ENCODE measurements at places on chromosomes 5 and 9.
A peak's percentile ranks its signal among the peaks of the same experiment; 100 is the strongest.

DNA sequence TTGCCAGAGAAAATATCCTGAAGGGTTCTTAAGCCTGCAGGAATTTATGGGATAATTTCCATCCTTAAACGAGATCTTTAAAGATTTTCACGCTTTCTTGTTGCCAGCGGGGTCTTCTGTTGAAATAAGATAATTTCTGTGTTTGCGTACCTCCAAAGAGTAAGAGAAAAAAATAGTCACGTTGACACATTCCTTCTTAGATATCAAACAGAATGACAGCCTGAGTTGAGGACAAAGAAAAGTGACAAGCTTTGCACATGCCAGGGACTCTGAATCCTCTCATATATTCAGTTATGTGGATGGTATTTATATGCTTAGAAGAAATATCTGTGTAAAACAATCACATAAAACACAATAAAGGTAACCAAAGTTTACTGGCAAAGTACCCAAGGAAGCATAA, 21.6 kb upstream of the PAM start:
- DNase-seq: no peak

DNA sequence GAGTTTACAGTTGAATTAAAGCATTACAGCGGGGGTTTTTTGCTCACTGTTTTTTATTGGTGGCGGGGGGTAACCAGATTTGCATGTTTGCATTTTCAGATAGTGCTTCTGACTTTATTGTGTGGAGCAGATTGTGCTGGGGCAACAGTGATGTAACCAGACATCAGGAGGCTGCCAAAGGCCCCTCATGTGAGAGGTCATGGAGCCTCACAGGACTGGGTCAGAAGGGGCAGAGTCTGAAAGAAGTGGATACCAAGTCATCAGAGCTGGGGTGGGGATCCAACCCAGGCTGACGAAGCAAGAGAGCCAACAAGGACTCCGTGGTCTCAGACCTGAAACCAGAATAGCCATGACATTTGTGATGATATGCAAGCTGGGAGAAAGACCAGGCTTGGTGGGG, 259.4 kb upstream of the TAS2R1 start:
- no peak for DNase-seq

- no peak for DNase-seq
Measured at GRCh38 chr5:141935538-141935937, 11.9 kb downstream of the DELE1 start.

- DNase-seq: no peak
Measured at GRCh38 chr5:78275998-78276543, 18.4 kb downstream of the AP3B1 start.

GRCh38 chr5:77204967-77205366, 5.5 kb upstream of the PDE8B start:
- DNase-seq: no peak

DNA sequence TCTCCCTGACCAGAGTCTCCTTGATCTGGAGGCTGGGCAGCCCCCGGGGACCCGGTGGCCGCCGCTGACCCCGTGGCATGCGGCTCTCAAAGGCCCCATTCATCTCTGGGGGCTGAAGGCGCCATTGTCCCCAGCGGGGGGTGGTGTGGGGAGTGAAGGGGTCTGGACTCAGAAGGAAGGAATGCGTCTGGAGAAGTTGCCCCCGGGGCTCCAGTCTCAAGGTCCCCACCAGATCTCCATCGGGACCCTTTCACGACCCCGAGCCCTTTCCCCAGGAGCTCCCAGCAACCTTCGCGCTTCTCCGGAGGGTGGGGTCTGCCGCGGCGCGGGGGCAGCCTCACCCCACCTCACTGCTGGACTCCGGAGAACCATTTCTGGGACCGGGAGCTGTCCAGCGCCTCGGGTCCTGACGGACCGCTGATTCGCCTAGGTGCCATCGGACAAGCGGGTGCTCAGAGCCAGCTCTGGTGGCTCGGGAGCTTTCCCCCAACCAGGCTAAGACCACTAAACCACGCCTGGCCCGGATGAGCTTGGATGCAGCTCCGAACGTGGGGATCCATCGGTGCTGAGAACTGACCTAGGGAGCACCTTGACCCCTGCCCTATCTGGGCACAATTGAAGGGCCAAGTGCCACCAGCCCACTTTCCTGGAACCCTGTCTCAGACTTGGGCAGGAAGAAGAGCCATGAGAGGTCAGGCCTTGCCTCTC, 5.1 kb upstream of the PCDH1 start:
- DNase-seq: no peak

DNA sequence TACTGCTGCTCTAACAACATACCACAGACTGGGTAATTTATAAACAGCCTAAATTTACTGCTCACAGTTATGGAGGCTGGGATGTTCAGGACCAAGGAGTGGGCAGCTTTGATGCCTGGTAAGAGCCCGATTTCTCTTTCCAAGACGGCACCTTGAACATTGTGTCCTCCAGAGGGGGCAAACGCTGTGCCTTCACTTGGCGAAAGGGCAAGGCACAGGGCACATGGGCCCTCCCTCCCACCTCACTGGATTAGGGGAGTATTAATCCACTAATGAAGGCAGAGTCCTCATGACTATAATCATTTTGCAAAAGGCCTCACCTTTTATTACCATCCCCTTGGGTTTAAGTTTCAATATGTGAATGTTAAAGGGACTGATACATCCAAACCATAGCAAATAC, 397.7 kb downstream of the TMEM38B start:
- no peak for DNase-seq

DNA sequence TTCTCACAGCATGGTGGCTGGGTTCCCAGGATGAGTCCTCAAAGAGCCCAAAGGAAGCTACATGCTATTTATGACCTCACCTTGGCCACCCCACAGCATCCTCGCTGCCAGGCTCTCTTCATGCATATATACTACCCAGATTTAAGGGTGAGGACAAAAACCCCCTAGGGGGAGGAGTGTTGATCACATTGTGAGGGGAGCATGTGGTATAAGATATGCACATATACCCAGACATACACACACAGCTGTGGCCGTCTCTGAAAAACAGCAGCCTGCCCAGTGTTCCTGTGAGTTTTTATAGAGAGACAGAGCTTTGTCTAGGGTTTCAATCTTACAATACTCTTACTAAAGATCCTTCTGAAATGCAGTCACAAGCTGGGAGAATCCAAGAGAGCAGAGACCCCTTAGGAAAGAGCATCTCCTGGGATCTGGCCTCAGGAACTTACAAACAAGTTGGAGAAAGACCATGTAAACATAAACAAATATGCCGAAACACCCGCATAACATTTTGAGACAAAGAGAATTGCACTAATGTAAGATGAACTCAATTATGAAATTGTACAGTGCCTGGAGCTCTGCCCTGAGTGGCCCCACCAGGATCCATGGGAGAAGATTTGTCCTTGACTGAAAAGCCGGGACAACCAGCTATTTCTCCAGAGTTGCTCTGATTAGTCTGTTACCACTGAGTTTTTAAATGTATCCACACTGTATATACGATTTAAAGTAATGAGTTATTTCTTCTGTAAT, 146.4 kb downstream of the GADD45G start:
- DNase-seq: no peak

DNA sequence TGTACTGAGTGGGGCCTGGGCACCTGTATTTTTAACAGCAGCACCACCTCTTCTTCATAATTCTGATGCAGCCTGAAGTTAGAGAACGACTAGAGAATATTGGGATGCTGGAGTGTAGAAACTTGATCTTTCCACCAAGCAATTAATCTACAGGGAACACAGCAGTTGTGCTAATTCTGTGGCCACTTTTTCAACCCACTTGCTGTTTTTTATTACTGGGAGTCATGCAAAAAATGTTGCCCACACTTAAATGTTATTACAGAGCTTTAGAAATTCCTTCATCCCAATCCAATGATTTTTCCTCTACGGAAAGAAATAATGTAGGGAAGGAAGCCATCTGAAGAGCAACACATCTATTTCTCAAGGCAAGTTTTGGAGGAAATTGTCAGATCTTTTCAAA, 190.9 kb upstream of the TUT7 start:
- DNase-seq: no peak

GRCh38 chr5:91955610-91956009, 572.5 kb upstream of the ARRDC3 start:
- DNase-seq: no peak

GRCh38 chr5:129972465-129973141, 68.3 kb downstream of the CHSY3 start:
- no peak for DNase-seq

DNA sequence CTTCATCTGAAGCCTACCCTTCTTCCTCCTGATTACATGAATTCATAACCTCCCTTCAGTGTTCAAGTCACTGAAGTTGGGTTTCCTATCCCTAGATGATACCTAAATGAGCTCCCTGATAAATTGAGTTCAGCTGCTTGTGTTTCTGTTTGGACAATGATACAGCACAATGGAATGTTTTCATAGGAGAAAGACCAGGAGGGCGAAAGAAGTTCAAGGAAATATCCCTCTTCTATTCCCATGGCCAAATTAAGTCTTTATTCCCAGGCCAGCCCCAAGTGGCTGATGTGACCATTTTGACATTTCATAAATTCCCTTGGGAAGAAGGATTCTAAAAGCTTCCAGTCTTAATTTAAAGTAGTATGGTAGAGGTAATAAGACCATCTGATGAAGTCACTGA, 555.8 kb upstream of the CLINT1 start:
- DNase-seq: no peak

- DNase-seq: no peak
Measured at GRCh38 chr9:76353280-76353679, 40.9 kb downstream of the RFK start.

DNA sequence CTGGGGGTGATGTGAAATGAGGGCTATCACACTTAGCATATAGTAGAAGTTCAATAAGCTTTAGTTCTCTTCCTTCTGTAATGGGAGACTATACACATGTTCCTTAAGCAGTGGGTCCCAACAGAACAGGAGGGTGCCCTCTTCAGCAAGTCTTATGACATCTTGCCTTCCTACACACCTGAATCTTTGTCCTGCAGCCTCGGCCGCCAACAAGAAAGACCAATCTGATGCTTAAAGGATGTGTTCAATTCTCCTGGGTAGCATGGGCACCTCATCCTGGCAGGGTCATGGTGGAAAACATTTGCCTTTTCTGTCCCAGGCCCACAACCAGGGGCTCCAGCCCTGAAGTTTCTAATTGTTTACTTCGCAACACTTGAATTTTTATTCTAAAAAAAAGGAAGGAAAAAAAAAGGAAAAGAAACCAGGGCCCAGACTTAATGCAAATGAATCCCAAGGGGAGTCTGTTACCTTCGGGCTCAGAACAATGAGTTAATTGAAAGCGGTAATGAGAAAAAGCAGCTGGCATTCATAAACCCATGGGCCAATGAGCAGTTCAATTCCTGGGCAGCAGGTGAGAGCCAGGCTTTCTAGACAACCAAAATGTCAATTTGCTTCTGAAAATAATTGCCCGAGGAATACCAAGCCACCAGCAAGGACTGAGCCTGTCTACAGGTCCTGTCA, 26.2 kb upstream of the SMAD5 start:
- no peak for DNase-seq

DNA sequence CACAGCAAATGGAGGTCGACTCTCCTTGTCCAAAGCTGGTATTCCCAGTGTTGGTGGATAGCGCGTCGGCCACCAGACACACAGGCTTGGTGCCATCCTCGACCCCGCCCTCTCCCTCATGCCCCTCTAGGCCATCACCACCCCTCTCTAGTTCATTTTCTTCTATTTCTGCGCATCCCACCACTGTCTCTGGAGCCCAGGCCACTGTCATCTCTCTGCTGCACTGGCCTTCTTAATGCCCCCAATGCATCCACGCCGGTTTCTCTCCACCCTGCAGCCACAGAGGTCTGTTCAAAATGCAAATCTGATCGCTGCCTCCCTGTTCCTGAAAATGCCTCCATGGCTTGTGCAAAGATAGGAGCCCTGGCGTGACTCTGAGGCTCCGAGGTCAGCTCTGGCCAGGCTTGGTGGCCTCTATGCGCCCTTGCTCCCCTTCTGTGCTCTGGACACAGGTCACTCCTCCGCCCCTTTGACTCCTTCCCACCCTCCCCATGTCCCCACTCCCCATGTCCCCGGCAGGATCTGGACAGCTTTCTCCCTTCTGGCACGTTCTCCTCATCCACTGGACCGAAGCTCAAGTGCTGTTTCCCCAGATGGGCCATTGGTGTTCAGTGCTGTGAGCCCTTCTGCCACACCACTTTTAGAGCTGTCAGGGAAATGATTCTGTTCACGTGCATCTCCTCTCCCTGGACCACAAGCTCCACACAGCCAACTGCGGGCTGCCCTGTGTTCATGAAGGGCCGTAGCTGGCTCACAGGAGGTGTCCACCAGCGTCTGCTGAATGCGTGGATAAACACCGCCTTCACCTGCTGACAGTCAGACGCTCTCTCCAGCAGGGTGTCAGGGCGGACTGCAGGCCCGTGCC, 59.5 kb upstream of the RNF130 start:
- no peak for DNase-seq

GRCh38 chr9:130204341-130204740, 32.1 kb downstream of the NCS1 start:
- DNase-seq: no peak

GRCh38 chr5:38551030-38552017, 5.1 kb downstream of the LIFR start:
- DNase-seq: no peak

DNA sequence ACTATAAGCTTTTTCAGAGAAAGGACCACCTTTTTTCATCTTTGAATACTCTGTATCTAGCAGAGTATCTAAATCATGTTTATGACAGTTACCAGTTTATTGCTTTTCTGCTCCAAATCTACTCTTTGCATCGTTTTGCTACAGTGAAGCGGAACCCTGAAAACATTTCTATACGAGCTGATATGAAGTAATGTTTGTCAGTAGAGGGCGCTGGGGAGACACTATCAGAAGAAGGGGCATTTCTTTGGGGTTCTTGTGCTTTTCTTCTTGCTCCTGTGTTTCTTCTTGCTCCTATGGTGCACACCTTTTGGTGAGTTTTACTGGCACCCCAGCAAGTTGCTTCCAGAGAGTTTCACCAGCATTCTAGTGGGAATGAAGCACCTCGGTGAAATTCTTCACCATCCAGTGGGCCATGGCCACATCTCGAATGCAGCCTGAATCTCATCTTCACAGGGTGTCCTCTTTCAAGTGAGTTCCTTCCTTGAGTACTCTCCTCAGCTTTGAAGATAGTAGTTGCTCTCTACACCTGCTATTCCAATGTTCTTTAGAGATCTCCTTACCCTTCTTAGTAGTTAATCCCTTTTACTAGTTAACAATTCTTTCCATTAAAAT, 98.4 kb downstream of the FGF1 start:
- peak; percentile 15 for DNase-seq

GRCh38 chr9:19119246-19119645, 8.0 kb downstream of the PLIN2 start:
- no peak for DNase-seq

DNA sequence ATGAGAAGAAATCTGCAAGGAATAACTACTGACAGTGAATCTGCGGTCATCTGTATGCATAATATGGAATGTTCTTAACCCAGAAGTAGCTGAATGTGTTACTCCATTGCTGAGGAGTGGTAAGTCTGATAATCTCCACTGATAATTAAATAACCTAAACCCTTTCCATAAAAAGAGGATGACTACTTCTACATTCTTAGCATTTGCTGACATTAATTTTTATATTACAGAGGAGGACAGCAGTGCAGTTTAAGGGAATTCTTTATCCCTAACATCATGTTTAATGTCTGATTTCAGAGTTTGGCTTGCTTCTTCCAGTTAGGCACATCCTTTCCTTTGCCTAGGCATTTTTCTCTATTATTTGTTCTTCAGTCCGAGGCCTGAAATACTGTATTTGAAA, 52.2 kb downstream of the CDC42SE2 start:
- DNase-seq: no peak

GRCh38 chr5:172645271-172646055, 4.4 kb downstream of the NEURL1B start:
- no peak for DNase-seq
